ENCODE measurements at places on chromosomes 1 and 21.
A peak's percentile ranks its signal among the peaks of the same experiment; 100 is the strongest.

- peak overlapping the region; percentile 99 for H3K4me3 ChIP-seq
- peaks cover 8% of the 10 kb centered on the region for H3K27me3 ChIP-seq
- H3K4me1 ChIP-seq, result peaks cover 32% of the 10 kb centered on the region
- DNase-seq, result peak; percentile 96
Measured at GRCh38 chr1:11802973-11803885, 2.5 kb downstream of the MTHFR start.

GRCh38 chr1:205917466-205918238 is 25.6 kb downstream of the SLC26A9 start:
- H3K27me3 ChIP-seq, result no peaks in the 10 kb centered on the region
- H3K27ac ChIP-seq, result no peak overlapping the region
- no peaks in the 10 kb centered on the region for H3K36me3 ChIP-seq
- no peak overlapping the region for H3K4me3 ChIP-seq

DNA sequence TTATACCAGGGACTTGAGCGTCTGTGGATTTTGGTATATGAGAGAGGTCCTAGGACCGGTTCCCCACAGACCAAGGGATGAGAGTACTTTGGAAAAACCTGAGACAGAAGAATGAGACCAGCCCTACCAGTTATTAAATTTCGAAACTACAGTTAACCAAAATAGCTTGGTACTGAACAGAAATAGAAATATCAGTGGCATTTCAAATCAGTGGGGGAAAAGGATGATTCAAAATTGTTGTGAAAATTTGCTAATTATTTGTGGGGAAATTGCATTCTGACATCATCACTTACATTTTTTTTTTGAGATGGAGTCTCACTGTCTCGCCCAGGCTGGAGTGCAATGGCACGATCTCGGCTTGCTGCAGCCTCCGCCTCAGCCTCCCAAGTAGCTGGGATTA is 8.2 kb downstream of the EXOC8 start:
- peaks cover 7% of the 10 kb centered on the region for H3K4me1 ChIP-seq
- H3K36me3 ChIP-seq, result no peaks in the 10 kb centered on the region
- no peak overlapping the region for H3K27ac ChIP-seq
- H3K4me3 ChIP-seq, result no peak overlapping the region
- H3K27me3 ChIP-seq, result no peaks in the 10 kb centered on the region

DNA sequence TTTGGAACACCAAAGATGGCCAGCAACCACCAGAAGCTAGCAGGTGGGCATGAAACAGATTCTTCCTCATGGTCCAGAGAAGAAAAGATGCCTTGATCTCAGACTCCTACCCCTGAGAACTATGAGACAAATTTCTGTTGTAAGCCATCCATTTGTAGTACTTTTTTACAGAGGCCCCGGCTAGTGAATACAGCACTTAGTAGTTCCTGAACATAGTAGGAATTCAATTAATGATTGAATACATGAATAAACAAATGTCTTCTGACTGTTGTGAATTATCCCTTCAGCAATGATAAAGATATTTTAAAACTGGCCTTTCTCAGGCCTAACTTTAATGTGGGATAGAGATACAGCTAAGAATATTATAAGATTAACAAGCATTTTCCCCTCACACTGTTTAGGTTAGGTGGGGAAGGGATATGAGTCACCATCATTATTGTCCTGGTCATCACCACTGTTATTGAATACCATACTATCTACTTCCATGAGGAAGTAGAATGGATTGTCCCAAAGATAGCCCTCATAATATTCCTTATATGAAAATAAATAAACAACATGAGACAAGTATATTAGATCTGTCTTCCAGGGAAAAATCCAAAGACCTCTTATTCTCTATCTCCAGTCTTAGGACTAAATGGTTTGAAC is 51.4 kb downstream of the ADCY10 start:
- H3K4me1 ChIP-seq, result peaks cover 24% of the 10 kb centered on the region
- no peaks in the 10 kb centered on the region for H3K27me3 ChIP-seq

- H3K27me3 ChIP-seq, result peaks cover 1% of the 10 kb centered on the region
- H3K4me1 ChIP-seq, result no peaks in the 10 kb centered on the region
- peaks cover 7% of the 10 kb centered on the region for H3K36me3 ChIP-seq
- no peak overlapping the region for H3K27ac ChIP-seq
- no peak overlapping the region for H3K4me3 ChIP-seq
- DNase-seq, result no peak
Measured at GRCh38 chr1:54627196-54627595, 3.9 kb upstream of the FAM151A start.

DNA sequence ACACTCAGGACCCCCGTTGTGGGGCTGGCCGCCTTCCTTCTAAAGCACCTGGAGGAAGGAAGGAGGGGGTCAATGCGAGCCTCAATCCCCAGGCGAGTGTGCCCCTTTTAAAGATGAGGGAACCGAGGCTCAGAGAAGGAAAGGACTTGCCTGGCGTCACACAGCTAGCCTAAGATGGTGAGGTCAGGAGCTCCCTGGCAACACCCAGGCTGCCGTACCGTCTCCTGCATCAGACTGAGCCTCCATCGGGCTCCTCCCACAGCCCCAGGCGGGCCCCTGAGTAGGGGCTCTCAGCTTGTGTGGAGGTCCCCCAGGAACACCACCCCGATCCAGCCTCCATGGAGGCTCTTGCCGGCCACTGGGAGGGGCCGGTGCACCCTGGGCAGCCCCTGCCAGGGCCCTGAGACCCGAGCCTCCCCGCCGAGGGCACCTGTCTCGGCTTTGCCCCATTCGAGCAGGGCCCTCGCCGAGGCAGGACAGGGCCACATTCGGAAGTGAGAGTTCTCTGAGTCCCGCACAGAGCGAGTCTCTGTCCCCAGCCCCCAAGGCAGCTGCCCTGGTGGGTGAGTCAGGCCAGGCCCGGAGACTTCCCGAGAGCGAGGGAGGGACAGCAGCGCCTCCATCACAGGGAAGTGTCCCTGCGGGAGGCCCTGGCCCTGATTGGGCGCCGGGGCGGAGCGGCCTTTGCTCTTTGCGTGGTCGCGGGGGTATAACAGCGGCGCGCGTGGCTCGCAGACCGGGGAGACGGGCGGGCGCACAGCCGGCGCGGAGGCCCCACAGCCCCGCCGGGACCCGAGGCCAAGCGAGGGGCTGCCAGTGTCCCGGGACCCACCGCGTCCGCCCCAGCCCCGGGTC is at the start of gene AIRE:
Gene AIRE, plus strand, starts transcription at position 739 of the 855 bp plus-strand sequence. CDS start 131 bp downstream, outside the sequence.
- no peak within 1 kb of the TSS for H3K27ac ChIP-seq
- peak; percentile 37 for DNase-seq
- peaks cover 14% of the 10 kb centered on the region for H3K4me1 ChIP-seq
- H3K36me3 ChIP-seq, result no peaks in the 10 kb centered on the region
- no peak within 1 kb of the TSS for H3K4me3 ChIP-seq
- H3K27me3 ChIP-seq, result peaks cover 3% of the 10 kb centered on the region

DNA sequence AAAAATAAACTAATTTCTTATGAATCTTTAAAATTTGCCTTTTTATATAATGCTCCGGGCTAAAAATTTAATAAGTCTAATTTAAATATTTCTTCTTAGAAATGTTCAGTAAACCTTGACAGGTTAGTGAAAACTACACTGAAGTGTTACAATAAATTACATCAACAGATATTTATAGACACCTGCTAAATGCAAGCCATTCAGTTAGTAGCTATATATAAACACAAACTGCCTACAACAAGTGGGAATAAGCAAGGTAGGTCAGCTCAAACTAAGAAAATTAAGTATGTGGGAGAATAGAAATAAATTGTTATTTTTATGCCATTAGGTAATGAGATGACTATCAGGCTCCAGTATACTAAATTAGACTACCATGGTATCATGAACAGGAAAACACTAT is 215.6 kb downstream of the DENND1B start:
- H3K4me1 ChIP-seq, result no peaks in the 10 kb centered on the region
- no peak overlapping the region for H3K27ac ChIP-seq
- H3K27me3 ChIP-seq, result no peaks in the 10 kb centered on the region
- no peak for DNase-seq
- H3K4me3 ChIP-seq, result no peak overlapping the region
- no peaks in the 10 kb centered on the region for H3K36me3 ChIP-seq

DNA sequence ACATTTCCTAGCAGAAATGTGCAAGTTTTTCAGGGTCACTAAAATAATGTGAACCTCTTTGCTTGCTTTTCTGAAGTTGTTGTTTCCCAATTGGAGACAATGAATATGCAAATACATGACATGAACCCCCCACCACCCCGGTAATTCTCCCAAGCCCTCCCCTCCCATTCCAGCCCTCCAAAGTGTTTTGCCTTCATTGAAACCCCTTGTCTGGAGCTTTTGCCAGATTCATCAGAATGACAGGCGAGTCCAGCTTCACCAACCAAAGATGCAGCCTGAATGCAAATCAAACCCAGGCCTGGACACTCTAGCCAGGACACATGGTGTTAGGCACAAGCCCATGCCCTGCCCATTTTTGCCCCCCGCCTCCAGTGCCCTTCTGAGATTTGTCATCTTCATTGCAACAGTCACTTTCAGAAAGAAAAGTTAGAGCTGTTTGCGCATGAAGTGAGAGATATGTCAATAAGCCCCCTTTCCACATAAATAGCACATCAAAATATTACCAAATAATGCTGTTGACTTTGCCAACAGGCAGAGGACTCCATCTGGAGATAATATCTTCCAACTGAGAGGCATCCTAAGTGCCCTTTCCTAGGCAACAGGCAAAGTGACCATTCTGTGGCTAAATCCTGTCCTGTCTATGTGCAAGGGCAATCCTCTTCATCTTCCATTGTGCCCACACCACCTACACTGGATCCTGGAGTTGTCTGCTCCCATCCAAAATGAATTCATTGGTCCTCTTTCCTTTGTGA is 145.6 kb upstream of the NFIA start:
- peaks cover 2% of the 10 kb centered on the region for H3K27me3 ChIP-seq
- peaks cover 11% of the 10 kb centered on the region for H3K4me1 ChIP-seq
- no peak overlapping the region for H3K4me3 ChIP-seq

DNA sequence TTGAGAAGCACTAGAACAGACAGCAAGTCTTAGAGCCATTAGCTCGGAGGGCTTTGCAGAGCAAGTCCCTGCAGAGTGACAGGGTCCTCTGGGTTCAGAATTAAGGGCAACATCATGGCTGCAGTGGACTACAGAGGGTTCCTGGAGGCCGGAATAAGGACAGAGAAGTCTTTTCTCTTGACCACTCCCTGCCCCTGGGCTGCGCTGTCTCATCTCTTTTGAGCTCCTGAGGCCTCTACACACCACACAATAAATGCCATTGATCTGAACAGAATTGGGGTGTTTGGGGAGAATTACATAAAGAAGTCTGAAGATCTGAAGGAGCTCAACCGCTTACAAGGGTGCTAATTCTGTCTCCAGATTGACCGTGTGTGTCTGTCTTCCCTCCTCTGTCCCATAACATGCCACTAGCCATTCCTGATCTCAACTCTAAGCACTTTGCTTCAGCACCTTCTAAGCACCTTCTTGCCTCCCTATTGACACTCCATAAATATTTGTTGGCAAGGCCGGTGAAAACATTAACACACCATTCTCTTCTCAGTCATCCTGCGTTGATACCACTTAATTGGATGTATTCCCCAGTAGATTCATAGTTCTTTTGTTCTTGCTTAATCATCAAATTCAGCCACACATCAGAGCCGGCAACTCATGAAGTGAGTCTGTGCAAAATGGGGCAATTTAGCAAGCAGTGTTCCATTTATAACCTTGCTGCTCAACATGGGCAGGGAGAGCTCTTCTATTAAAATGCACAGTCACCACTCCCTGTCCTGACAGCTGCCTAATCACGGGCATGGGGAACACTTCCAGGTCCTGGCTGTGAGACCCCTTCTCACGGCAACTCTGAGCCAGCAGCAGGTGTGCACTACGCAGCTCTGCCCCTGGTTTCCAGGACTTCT is 49.7 kb downstream of the NMNAT2 start:
- DNase-seq, result no peak
- H3K4me1 ChIP-seq, result peaks cover 7% of the 10 kb centered on the region
- H3K27ac ChIP-seq, result no peak overlapping the region
- H3K36me3 ChIP-seq, result no peaks in the 10 kb centered on the region

GRCh38 chr1:205452364-205452763 is 3.5 kb downstream of the BLACAT1 start:
- no peaks in the 10 kb centered on the region for H3K36me3 ChIP-seq
- H3K4me3 ChIP-seq, result no peak overlapping the region
- peaks cover 9% of the 10 kb centered on the region for H3K27me3 ChIP-seq
- H3K27ac ChIP-seq, result no peak overlapping the region

- no peak for DNase-seq
- H3K4me3 ChIP-seq, result no peak overlapping the region
- H3K27me3 ChIP-seq, result peaks cover 4% of the 10 kb centered on the region
- H3K4me1 ChIP-seq, result no peaks in the 10 kb centered on the region
- H3K27ac ChIP-seq, result no peak overlapping the region
- H3K36me3 ChIP-seq, result no peaks in the 10 kb centered on the region
Measured at GRCh38 chr1:244945109-244945671, 80.8 kb upstream of the HNRNPU start.

GRCh38 chr1:169491845-169492281 is 6.1 kb upstream of the SLC19A2 start:
- no peak for DNase-seq
- peaks cover 12% of the 10 kb centered on the region for H3K4me1 ChIP-seq
- H3K36me3 ChIP-seq, result no peaks in the 10 kb centered on the region
- no peak overlapping the region for H3K27ac ChIP-seq
- no peaks in the 10 kb centered on the region for H3K27me3 ChIP-seq
- no peak overlapping the region for H3K4me3 ChIP-seq

DNA sequence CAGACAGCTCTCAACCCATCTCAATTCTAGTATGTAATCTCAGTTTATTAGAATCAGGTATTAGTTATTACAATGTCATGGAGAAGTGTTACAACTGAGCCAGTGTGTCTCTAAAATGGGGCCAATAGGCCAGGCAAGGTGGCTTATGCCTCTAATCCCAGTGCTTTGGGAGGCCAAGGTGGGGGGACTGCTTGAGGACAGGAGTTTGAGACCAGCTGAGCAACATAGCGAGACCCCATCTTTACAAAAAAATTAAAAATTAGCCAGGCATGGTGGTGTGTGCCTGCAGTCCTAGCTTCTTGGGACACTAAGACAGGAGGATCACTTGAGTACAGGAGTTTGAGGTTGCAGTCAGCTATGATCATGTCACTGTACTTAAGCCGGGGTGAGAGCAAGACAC is 104.9 kb downstream of the BCAR3 start:
- peaks cover 5% of the 10 kb centered on the region for H3K36me3 ChIP-seq
- H3K4me1 ChIP-seq, result peaks cover 30% of the 10 kb centered on the region
- peaks cover 5% of the 10 kb centered on the region for H3K27me3 ChIP-seq
- H3K27ac ChIP-seq, result peak overlapping the region; percentile 28

GRCh38 chr21:32020564-32020963 is 147.7 kb downstream of the HUNK start:
- H3K27me3 ChIP-seq, result peaks cover 2% of the 10 kb centered on the region
- H3K4me3 ChIP-seq, result no peak overlapping the region
- no peaks in the 10 kb centered on the region for H3K36me3 ChIP-seq
- no peak for DNase-seq

DNA sequence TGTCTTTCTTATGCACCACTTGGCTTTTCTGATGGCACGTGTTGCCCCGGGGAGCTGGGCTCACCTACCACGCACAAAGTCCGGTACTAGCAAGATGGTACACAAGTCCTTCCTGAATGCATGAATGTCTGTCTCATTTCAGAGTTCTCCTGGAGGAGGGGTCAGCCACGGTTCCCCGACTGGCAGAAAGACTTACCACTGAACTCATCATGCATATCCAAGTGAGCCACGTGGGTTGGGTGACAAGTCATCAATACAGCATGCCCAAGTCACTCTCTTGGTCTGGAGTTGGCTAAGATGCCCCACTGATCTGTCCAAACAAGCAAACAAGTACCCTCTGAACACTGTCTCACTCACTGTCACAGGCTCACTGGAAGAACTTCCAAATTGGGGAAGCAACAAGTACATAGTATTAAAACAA is 28.6 kb upstream of the MX1 start:
- no peak overlapping the region for H3K4me3 ChIP-seq
- DNase-seq, result no peak
- H3K27ac ChIP-seq, result no peak overlapping the region

Measured in glutamatergic neuron (in vitro differentiated cells).